Motor neuron (in vitro differentiated cells): ENCODE measurements at places on chromosomes 1 and 21.

- ATAC-seq, result no peak
These were observed 23.5 kb downstream of the KCNT2 start for GRCh38 chr1:196584696-196585095.

- ATAC-seq, result no peak
These were observed 729.0 kb upstream of the BRINP3 start for GRCh38 chr1:191206513-191207207.

DNA sequence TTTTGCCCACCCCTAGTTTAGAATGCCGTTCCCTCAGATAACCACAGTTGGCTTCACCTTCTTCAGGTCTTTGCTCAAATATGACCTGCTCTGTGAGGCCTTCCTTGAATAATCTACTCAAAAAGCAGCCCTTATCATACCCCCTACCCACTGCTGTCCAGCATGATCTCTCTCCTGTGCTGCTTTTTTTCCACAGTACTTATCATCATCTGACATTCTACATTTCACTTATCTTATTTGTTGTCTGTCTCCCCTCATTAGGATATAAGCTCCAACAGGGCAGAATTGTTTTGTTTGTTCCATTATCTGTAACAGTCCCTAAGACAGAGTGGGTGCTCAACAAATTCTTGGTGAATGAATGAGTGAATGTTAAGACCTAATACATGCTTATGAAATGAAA lies 18.1 kb downstream of the USP24 start:
- no peak for ATAC-seq

DNA sequence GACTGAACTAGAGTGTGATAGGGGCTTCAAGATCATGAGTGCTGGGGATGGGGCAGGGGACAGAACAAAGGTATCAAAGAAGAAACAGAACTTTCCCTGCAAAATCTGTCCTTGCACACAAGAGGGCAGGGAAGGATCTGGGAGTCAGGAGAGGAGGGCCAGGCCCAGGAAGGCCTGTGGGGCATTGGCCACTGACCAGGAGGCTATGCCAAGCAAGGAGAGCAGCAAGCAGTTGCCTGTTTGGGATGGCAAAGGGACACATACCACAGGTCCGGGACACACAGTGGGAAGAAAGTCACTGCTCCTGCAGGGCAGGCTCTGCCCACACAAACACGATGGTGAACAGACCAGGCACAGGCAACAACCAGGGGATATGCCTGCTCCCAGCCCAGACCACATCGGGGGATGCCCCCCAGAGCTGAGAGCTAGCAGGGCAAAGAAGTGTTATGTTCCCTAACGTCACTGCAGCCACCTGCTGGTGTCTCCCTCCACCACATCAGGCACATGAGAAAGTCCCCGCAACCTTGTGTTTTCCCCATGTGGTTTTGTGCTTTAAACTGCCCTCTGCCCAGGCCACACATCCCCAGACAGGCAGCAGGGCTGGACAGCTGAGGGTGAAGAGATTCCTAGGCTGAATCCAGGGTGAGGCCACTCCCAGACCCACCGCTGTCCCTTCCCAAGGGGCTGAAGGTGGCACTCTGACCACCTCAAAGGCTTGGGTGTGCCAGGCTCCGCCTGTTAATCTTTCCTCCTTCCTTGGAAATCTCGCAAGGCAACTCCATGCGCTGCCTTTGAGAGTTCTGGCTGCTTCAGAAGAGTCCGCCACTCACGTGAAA lies 53.6 kb downstream of the KIF21B start:
- no peak for ATAC-seq

DNA sequence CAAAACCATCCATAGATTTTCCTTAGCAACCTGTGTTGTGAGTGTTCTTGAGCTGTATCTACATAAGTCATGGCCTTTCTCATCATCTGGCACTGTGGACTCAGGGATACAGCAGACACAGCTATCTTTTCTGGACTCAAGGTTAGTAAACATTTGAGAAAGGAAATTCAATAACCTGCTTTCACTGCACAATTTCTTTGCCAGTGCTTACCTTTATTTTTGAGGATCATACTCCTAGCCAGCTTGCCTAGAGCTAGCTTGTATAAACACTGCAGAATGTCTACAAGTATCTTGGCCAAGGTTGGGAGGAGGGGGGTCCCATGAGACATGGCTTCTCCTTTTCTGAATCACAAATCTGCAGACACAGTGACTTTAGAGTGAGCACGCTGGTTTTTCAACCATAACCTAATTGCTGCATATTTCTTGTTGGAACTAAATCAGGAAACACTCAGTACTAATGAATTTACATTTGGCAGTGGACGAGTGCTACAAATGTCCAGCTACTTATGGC lies 27.2 kb downstream of the ADAMTS5 start:
- no peak for ATAC-seq
